Fibroblast of villous mesenchyme (primary cell): ENCODE measurements at places on chromosomes 2 and 18. TPM values are rescaled to one million over a fixed set of nuclear protein-coding genes. Genes with fewer than 3 reads are reported as not detected.

DNA sequence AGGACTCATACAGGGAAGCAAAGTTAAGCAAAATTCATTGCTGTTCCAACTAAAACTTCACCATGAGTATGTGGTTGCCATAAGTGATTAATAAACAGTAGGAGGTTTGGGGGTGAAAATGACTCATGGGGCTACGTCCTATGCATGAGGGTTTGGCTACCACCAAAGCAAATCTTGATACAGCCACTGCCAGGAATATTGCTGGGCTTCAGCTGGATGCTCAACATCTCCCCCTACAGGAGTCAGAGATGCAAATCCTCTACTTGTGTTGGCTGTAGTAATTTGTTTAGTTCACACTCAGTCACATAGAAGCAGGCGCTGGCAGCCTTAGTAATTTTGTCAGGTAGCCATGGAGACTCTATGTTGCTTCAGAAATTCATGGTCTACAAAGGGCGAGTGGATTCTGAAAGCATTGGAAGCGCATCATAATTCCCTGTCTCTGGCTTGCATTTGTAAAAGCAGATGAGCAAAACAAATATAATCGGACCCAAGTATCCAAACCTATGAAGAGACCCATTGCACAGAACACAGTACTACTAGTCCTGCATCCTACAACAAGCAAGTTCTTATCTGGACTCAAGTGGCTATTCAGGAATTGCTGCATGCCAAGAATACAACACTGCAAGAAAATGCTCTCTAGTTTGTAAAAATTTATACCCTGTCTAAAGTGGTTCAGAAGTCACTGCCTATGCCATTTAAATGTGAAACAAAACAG is 76.0 kb downstream of the CD28 start:
- peak; percentile 67 for DNase-seq

- no peak for DNase-seq
These were observed 83.6 kb upstream of the ST3GAL5 start for GRCh38 chr2:85972355-85972754.

- DNase-seq: no peak
These were observed 17.6 kb downstream of the IFT172 start for GRCh38 chr2:27471961-27472360.

Gene CAPN14
- under 0.01 TPM in 2 replicates for total RNA-seq

DNA sequence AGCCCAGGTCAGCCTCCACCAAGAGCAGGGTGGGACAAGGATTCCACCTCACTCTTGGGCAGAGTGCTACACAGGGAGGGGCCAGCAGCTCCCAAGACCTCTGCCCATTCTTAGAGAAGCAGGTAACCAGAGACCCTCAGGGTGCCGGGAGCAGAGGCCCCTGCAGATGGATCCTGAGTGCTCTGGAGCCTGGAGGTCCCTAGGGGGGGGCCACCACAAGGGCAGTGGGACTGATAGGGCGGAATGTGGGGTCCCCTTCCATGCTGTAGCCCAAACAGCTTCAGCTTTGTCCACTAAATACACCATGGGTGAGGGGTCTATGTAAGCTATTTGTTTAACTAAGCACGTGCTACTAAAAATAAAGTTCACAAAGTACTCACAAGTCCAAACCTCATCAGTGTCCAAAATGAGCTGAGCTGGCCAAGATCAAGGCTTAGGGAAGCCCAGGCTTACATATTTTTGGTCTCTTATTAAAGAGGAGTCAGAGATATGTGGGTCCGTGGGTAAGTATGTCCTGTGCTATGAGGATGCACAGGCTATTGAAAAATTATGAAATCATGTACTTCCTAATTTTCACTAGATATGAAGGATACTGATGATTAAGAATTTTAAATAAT is 21.5 kb upstream of the GPC1 start:
- no peak for DNase-seq

DNA sequence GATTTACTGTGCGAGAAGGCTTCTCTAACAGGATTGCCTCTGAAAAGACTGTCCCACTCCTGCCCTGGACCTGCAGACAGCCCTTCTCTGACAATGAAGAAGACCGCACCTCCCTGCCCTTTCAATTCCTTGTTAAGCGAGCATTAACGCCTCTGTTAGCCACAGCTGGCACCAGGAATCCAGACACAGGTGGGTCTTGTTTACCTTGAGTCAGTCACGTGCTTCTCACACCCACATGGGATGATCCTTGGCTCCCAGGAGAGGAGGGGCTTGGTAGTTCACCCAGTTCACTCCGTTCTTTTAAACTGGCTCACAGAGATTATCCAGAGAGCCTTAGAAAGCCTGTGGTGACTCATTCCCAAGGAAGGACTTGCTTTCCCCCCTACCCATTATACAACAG is 410.5 kb upstream of the MEIS1 start:
- no peak for DNase-seq

DNA sequence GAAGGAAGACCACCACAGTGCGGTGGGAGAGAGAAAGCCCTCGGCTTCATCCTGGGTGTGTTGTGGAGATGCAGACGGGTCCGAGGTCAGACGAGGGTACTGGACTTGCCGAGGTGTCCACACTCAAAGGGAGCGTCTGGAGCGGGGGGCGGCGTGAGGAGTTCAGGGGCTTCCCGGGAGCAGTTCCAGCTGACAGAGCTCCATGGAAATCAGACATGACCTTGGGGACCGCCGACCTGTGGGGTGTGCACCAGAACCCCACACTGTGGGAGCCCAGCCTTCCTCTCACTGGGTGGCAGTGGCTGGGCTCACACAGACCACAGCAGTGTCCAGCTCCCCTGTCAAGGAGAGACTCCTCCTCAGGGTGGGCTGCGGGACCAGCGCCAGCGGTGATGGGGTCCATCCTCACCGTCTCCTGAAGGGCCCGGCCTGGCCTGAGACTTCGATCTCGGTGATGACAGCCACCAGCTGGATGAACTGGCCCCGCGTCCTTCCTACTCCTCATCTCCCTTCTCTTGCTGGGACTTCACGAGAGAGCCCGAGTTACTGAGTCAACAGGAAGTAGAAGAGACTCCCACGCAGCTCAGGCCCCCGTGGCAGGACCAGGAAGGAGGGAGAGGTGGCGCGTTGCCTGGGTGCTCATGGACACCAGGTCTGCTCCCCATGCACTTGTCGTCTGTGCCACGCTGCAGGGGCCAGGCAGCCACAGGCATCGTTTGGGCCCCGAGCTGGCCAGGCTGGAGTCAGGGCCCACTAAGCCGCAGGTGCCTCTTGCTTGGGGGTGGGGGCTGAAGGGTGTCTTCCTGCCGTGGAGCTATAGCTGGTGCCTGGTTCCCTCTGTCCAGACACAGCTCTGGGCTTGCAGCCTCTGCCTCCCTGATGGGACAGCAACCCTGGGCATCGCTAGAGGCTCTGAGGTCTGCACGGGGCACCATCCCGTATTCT is 101.9 kb upstream of the CTDP1 start:
- DNase-seq: peak; percentile 41

- no peak for DNase-seq
These were observed 59.0 kb downstream of the TNFRSF11A start for GRCh38 chr18:62384068-62384467.

- DNase-seq: peak; percentile 95
These were observed 6.9 kb upstream of the LIMS2 start for GRCh38 chr2:127681976-127682857.

GRCh38 chr2:96546321-96546720 is 9.8 kb downstream of the ARID5A start:
- no peak for DNase-seq

GRCh38 chr2:189679226-189679625 is 4.8 kb downstream of the ANKAR start:
- no peak for DNase-seq

Gene NETO1
- total RNA-seq: 0.64 and 5.6 TPM in 2 replicates

Gene GALNT5
- total RNA-seq: 7.7 and 17.3 TPM in 2 replicates

DNA sequence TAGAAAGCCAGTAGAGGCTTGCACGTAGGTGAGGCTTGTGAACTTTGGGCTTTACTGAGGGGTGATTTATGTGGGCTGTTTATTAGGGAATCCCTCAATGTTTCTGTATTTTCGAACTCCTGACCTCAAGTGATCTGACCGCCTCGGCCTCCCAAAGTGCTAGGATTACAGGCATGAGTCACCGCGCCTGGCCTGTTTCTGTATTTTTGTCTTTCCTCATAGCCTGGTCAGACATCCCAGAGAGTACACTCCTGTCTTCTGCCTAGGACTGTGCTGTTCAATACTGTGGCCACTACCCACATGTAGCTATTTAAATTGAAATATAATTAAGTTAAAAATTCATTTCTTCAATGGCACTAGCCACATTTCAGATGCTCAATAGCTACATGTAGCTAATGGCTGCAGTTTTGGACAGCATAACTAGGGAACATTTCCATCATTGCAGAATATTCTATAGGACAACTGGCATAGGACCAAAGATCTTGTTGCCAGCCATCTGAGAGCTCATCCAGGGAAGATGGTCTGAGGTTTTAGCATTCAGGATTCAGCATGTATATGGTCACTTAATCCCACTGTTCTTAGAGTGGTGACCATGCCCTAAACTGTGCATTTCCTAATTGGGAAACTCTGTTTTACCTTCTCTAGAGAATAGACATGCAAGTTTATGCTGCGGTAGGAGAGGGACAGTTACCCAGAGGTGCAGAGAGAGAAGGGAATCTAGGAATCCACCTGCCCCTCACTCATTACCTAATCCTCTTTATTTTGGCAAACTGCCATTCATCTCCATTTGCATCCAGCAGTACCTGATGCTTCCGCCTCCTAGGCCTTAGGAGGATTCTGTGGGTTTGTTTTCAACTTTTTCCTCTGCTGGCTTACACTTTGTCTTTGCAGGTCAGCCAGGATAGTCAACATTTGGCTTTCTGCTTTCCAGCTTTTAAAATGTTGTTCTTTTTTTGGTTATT is 64.4 kb downstream of the LCLAT1 start:
- DNase-seq: peak; percentile 94

DNA sequence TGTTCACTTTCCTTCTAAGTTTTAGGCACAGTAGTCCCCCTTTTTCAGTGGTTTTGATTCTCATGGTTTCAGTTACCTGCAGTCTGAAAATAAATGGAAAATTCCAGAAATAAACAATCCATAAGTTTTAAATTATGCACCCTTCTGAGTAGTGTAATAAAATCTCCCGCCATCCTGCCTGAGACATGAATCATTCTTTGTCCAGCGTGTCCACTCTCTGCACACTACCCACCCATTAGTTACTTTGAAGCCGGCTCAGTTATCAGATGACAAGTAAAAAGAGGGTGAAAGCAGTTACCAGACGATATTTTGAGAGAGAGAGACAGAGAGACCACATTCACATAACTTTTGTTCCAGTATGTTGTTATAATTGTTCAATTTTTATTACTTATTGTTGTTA is 400.5 kb downstream of the TMX3 start:
- peak; percentile 10 for DNase-seq

GRCh38 chr2:217329023-217329431 is 469.2 kb upstream of the TNP1 start:
- DNase-seq: peak; percentile 51

GRCh38 chr2:168456521-168457189 is 583 bp downstream of the CERS6 start:
- DNase-seq: peak; percentile 22

Gene POTEI
- total RNA-seq: under 0.01 TPM in 1 of 2 replicates, not detected in the other

DNA sequence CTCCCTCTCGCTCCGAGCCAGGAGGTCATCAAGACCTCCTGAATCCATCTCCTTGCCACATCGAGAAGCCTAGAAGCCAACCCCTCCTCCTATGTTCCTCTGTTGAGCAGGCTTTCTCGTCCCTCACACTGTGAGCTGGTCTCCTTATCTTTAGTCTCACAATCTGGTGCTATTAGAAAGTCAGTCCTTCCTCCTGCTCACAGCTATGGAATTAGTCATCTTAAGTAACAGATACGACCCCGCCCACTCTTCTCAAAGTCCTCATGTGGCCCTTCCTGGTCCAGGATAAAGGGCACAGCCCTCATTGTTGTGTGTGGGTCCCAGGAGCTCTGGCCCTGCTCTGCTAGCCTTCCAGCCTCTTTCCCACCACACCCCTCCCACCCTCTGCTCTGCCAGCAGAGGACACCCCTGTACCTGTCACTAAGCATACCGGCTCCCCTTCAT is 41.4 kb upstream of the TRIB2 start:
- DNase-seq: peak; percentile 21

DNA sequence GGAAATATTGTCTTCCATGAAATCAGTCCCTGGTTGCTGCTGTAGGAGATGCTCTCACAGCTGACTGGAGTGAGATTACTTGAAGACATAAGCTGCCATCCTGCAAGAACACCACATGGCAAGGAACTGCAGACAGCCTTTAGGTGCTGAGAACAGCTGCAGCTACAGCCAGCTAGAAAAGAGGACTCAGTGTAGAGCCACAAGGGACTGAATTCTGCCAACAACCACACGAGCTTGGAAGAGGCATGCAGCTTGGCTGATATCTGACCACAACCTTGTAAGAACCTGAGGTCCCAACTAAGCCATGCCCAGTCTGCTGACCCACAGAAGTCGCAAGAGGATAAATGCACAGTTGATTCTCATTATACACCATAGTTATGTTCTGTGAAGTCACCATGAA is 181.8 kb upstream of the ARL4C start:
- peak; percentile 93 for DNase-seq

Gene WNT10A
- total RNA-seq: not detected in 2 replicates

Gene PLEKHH2
- total RNA-seq: 3.9 and 7.3 TPM in 2 replicates

DNA sequence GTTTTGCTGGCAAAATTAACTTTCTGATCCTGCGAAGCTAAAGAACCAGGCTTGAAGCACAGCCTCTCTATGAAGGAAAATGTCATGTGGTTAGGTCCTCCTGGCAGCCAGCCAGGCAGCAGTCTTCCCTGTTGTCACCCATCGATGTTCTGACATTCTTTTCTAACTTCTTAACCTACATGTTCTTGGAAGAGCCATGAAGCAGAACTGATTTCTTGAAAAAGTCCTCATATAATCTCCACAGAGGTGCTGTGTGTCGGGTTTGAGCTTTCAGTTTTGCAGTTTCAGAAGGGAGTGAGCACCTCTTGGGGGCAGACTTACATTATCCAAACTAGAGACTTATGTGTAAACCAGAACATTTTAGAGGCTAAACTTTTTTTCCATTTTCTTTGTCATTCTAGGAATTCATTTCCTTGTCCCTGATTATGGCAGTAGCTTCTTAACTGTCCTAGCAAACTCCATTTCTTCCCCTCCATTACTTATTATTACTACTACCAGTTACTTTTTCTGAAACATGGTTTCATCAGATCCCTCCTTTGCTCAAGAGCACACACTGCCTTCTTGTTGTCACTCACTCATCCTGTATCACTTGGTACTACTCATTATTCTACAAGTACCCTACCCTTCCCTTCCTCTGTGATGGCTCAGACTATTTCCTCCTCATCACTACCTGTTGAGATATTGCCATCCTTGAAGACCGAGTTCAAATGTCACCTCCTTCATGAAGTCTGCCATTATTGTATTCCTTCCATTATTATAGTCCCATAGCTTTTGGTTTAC is 31.1 kb downstream of the DOK1 start:
- DNase-seq: no peak

Gene PKDCC
- 8.2 and 31.2 TPM in 2 replicates for total RNA-seq

DNA sequence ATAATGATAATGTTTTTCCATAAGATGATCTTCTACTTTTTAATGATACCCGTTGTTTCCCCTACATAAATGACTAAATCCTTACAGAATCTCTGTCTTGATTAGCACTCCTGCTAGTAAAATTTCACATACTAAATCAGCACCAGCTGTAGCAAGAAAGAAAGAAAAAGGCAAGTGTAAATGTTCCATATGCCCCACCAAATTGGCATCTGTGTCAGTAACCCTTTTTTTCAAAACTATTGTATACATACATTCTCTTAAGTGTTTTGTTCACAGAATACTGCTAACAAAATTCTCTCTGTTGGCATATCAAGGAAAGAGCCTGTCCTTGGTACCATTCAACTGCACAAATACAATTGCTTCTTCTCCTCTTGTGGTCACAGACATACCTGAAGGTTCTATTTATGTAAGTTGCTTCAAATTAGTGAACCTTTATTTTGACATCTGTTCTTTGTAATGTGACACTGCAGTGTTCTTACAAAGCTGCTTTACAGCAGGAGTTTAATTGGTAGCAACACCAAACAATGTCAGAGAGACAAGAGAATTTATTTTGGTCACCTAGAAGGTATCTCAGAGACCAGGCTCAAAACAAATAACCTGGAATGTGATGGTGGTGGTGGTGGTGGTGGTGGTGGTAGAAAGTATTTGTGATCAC is 641.9 kb downstream of the ZEB2 start:
- DNase-seq: peak; percentile 11
